Hematopoietic multipotent progenitor cell treated with erythropoietin and hydrocortisone succinate and interleukin-3 and kit ligand, for 17 days (in vitro differentiated cells): ENCODE measurements at places on chromosomes 13 and 19.

GRCh38 chr19:16078759-16079707 is 2.7 kb downstream of the TPM4 start:
- peak; percentile 62 for DNase-seq

DNA sequence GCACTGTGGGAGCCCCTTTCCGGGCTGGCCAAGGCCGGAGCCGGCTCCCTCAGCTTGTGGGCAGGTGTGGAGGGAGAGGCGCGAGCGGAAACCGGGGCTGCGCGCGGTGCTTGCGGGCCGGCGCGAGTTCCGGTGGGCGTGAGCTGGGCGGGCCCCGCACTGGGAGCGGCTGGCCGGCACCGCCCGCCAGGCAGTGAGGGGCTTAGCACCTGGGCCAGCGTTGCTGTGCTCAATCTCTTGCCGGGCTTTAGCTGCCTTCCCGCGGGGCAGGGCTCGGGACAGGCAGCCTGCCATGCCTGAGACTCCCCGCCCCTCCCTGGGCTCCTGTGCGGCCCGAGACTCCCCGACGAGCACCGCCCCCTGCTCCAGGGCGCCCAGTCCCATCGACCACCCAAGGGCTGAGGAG is 405.2 kb upstream of the PRR20A start:
- no peak for DNase-seq

GRCh38 chr13:83905641-83906040 is 23.4 kb upstream of the SLITRK1 start:
- DNase-seq, result no peak

GRCh38 chr13:68927387-68928026 is 1180.1 kb upstream of the ATXN8OS start:
- DNase-seq, result no peak

DNA sequence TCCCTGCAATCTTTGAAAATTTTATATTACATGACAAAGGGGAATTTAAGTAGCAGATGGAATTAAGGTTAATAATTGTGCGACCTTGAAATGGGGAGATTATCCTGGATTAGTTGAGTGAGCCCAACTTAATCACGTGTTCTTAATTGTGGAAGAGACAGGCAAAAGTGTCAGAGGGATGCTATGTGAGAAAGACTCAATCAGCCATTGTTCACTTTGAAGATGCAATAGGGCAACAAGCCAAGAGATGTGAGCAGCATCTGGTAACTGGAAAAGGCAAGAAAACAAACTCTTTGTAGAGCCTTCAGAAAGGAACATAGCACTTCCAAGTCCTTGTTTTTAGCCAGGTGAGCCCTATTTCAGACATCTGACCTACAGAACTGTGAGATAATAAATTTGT is 247.7 kb downstream of the SLITRK1 start:
- DNase-seq, result no peak

GRCh38 chr13:40060296-40061007 is 405.0 kb downstream of the COG6 start:
- DNase-seq, result no peak

DNA sequence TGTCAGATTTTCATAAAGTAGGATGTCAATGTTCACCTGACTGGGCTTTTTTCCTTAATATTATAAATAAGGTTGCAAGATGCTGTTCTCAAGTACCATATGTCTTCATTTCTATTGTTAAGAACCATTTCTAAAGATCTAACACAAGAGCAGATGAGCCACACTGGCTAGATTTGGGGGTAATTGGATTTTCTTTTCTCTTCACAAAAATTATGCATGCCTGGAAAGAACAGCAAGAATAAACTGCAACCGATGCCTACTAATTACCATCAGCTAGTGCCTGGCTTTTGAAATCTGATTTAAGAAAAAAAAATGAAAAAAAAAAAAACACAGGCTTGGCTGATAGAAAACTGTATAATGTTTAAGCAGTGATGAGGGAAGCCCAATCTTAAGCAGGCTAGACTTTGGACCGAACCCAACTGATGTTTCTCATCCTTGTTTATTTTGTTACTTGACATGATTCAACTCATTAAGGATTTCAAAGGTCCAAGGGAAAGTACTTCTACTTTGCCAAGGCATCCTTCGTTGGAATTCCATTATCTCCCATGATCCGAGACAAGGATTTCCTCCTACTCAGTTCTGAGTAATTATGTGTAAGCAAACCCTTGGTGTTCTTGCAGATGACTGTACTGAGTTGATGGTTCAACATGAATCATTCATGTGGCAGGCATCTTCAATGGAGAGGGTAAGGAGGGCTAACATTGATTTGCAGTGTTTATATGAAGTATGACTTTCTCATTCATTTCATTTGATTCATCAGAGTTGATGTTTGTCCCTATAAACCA is 300.5 kb downstream of the SPRY2 start:
- DNase-seq, result no peak

GRCh38 chr13:37198629-37199028 is 93.2 kb upstream of the CSNK1A1L start:
- DNase-seq, result no peak

DNA sequence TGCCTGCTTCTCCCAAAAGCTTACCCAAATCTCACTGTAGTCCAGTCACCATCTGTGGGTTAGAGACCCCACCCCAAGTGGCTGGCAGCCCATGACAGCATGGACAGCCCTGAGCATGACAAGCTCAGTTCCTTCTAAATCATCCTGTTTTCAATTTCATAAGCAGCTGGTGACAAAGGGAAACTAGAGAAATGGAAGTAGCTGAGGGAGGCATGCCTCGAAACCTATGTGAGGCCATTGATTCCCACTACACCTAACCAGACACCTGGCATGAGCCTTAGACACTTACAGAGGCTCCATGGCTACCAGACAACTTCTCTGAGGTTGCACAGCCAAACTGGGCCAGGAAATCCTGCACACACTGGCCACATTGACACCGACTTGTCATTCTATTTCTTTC is 56.2 kb downstream of the ABCC4 start:
- no peak for DNase-seq

DNA sequence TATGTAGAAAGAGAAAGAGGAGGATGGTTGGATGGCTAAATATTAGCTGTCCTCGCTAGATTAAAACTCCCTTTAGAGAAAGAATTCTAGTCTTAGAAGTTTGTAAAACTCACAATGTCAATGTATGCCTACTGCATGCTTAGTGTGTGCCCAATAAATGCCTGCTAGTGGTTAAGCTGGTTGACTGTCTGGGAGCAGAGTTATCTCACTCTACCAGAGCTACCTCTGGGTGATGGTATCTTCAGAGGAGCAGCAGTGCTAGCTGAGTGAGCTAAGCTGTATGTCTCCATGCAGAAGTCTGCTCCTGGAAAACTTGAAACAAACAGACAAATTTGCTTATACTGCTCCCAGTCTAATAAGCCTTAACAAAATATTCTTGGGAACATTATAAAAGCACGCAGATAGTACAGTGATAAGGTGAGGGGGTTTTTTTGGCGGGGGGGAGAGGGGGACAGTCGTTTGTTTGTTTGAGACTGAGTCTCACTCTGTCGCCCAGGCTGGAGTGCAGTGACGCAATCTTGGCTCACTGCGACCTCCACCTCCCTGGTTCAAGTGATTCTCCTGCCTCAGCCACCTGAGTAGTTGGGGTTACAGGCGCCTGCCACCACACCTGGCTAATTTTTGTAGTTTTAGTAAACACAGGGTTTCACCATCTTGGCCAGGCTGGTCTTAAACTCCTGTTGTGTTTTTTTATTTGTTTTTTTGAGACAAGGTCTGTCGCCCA is 202.8 kb upstream of the TSC22D1 start:
- DNase-seq, result peak; percentile 56

DNA sequence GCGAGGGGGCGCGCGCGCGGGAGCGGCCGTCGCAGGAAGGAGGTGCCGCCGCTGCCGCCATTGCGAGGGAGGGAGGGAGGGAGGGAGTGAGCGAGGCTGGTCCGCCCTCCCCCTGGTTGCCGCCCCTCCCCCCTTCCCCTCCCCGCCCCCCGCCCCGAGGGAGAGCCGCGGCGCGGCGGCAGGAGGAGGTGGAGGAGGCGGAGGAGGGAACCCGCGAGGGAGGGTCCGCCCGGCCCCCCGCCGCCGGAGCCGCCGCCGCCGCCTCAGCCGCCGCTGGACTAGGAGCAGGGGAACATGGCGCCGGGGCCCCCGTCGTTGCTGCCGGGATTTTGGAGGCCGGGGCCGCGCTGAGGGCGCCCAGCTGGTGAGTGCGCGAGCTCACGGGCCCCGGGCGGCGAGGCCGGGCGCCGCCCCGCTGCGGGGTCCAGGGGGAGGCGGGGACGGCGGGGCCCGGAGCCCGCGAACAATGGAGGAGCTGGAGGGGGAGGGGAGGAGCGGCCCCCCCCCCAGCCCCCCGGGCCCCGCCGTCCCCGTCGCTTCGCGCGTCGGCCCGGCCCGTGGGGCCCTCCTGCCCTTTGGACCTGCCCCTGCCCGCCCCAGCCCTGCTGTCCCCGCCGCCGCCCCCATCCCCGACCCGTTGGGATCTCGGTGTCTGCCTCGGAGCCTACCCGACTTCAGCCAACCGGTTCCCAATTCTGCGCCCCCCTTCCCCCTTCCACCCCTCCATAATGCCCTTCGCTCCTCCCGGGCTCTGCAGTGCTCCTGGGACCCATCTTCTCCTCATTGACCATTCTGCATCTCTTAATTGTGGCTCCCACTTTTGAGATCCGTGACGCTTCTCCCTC is at the start of gene ARHGAP35:
ARHGAP35 (plus strand) TSS at position 152 of the 845 bp plus-strand sequence. CDS start 57,679 bp downstream, outside the sequence.
- DNase-seq, result no peak

GRCh38 chr13:102724923-102725322 is 30.1 kb upstream of the METTL21C start:
- peak; percentile 11 for DNase-seq

DNA sequence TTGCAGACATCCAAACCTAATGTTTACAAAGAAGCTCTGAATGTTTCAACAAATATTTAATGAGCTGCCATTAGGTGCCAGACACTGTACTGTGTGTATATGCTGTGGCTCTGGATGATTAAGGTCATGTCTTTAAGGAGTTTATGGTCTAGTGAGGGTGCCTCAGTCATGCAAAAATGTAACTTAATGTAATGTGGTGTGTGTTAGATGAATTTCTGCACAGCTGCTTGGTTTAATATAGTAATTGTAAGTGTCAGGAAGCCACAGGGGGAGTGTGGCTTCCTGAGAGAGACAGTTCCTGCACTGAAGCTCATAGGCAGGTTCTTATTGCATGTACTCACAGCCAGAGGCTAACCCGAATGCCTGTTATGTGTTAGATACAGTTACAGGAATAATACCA is 43.3 kb downstream of the SPATA13 start:
- DNase-seq, result no peak

GRCh38 chr13:56110751-56111150 is 1030.0 kb upstream of the PRR20A start:
- DNase-seq, result no peak

DNA sequence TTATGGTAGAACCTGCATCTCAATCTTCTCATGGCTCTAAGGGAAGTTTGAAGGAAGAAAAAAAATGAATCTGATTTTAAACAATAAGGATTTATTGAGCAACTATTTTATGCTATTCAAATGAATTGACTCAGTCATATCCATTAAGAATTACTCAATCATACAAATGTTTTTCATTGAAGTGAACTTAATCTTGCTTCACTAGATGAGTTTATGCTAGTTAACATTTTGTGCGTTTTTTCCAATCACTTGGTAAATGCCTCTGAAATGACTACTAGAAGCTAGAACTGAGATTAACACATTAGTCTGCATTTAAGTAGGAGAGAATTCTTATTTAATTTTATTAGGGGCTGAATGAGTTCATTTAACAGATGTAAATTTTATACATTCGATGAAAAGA is 25.2 kb downstream of the RXFP2 start:
- DNase-seq, result no peak

- DNase-seq, result no peak
Observed at GRCh38 chr13:105906746-105907145, 628.7 kb downstream of the EFNB2 start.

DNA sequence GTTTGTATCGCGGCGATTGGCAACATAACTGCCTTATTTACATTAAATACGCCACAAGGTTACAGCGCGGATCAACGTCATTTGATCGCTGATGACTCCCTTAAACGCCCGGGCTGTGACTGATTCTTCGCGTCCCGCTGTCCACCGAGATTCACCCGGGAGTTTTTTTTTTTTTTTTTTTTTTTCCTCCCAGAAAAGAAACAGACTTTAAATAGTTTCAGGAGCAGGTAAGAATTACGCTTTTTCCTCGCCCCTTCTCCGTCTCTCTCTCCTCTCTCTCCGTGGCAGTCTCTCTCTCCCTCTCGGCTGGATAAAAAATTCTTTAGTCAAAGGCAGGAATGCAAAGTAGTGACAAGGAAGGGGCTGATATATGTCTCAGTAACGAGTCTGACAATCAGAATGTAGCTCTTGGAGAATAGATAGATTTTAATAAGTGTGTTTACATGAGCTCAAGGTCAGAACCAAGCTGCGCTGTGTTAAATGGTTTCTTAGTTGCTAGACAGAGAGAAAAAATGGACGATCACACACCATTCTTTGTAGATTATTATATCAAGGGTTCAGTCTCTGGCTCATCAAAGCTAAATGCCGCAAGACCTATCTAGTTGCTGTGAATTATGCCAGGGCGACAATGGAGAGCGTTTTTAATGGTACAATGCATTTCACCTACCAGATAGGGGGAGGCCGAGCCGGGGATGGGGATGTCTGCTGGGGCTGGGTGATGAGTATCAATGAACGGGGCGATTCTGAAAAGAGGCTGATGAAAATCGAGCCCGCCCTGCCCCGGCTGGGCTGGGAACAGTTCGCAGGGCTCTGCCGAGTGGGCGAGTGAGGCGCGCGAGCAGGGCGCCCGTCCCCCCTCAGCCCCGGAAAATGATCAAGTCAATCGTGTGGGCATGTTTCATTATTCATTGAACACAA is 147.2 kb upstream of the ZNF536 start:
- no peak for DNase-seq

- DNase-seq, result no peak
Observed at GRCh38 chr13:33775339-33776108, 42.4 kb upstream of the RFC3 start.

GRCh38 chr13:98613591-98613990 is 36.7 kb upstream of the STK24 start:
- DNase-seq, result no peak

DNA sequence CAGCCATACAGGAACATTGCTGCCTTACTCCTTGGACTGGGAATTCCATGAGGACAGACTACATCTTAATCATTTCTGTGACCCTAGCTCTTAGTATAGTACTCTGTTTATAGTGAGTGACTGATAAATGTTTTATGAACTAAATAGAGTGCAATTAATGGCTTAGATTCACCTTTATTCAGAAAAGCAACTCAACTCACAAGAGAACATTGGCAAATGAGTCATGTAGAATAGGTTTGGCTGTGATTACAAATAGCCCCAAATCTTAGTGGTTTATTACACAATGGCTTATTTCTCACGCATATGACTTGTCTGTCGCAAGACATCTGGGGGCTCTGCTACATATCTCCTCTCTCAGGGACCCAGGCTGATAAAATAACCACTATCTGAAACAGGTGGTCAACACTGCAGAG is 121.6 kb upstream of the KL start:
- DNase-seq, result no peak

DNA sequence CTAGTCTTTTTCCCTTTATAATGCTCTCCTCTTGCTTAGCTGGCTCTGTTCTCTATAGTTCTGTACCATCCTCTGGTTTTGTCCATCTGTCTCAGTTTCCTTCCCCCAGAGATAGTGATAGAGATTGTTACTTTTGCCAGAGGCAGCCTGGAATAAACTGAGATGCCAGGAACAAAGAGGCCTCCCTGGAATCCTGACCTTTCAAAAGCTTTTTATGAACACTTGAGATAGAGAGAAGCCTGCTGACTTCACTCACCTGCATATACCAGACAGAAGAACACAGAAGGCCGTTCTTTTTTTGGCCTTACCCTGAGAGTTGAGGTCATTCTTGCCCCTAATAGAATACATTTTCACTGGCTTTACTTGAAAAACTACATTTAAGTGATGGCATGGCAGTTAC is 150.2 kb downstream of the LHFPL6 start:
- no peak for DNase-seq
